Bronchial epithelial cell (primary cell): ENCODE measurements at places on chromosomes 2 and 18. TPM values are rescaled to one million over a fixed set of nuclear protein-coding genes. Genes with fewer than 3 reads are reported as not detected.

Gene BOK
- total RNA-seq: 18.4 and 19.5 TPM in 2 replicates

Gene MC2R
- not detected in 2 replicates for total RNA-seq

Gene LOXHD1
- not detected in 2 replicates for total RNA-seq

Gene OSBPL6
- 5.3 and 11.8 TPM in 2 replicates for total RNA-seq

Gene ARHGAP25
- total RNA-seq: 0.77 and 0.79 TPM in 2 replicates

Gene CPS1
- total RNA-seq: 6.3 and 12.6 TPM in 2 replicates

Gene SCN7A
- not detected in 2 replicates for total RNA-seq

Gene GALNT14
- 9.2 and 12.4 TPM in 2 replicates for total RNA-seq

Gene BMP10
- not detected in 2 replicates for total RNA-seq

Gene ATG4B
- total RNA-seq: 51.3 and 66.6 TPM in 2 replicates

DNA sequence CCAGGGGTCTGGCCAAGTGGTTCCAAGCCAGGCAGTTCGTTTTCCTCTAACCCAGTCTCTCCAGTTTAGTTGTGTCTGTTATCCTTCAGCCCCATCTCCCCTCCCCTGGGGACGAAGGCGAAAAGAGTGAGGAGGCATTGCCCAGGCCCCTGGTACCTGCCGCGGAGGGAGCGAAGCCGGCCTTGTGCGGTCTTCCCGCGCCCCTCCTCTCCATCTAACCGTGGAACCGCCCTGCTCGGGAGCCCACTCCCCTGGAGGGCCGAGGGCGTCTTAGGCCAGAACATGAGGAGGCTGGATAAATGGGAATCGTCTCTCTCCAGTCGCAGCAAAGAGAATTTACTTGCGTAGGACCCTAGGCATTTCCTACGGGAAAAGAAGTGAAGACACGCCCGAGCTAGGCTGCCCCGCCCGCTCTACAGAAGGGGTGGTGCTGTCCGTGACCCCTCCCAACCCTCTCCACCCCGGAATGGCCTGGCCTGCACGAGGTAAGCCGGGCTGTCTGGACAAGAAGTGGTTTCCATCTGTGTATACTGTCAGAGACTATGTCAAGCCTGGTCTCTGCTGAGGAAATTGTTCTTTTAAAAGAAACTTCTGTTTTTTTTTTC lies 156.2 kb downstream of the MIB1 start:
- DNase-seq: no peak

GRCh38 chr2:88199912-88200682 lies 30.0 kb downstream of the THNSL2 start:
- DNase-seq: peak; percentile 27

GRCh38 chr2:133886735-133887675 lies 318.7 kb upstream of the NCKAP5 start:
- DNase-seq: peak; percentile 69

- no peak for DNase-seq
Measured at GRCh38 chr2:121034551-121034950, 250.5 kb downstream of the TFCP2L1 start.

GRCh38 chr2:232103140-232103737 lies 141.7 kb downstream of the DIS3L2 start:
- DNase-seq: peak; percentile 79

DNA sequence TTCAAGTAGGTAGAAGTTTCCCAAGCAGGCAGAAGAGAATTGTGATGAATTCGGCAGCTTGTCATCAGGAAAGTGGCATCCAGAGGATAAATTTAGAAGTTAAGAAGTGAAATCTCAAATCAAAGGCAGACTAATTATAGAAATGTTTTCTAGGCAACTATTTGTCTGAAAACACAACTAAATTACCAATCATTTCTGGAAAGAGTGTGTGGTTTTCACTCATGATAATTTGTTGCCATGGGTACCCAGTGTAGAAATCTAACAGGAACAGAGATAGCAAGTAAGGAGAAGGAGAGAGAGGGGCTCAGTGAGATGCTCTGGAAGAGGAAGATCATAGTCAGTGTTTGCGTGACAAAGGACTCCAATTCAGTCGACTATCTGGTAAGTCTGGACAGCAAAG lies 208.1 kb downstream of the NCKAP5 start:
- DNase-seq: no peak

DNA sequence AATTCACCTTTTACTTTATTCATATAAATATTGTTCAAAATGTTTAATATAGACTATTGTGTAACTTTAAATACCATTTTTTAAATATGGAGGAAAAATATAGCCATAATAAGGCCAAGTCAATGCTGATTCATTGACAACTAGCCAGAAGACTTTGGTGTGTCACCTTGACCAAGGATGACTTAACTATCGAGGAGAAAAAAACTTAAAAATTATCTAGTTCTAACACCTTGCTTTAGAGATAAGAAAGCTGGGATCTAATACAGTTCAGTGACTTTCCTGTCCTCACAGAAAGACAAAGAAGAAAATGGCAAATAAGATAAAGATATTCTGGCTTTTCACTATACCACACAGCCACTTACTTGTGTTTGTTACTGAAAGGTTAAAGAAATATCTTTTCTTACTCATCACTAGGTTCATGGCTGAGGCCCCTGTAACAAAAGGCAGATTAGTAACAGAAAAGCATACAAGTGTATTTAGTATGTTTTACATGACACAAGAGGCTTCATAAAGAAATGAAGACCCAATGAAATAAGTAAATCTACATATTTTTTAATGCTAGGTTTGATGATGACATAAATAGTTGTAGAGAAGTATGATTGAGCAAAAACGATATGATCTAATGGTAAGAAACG lies 65.9 kb upstream of the LRRTM1 start:
- DNase-seq: no peak

GRCh38 chr2:197614532-197614931 lies 60.9 kb downstream of the RFTN2 start:
- DNase-seq: peak; percentile 24

- no peak for DNase-seq
Measured at GRCh38 chr18:37657493-37657892, 91.9 kb upstream of the CELF4 start.

DNA sequence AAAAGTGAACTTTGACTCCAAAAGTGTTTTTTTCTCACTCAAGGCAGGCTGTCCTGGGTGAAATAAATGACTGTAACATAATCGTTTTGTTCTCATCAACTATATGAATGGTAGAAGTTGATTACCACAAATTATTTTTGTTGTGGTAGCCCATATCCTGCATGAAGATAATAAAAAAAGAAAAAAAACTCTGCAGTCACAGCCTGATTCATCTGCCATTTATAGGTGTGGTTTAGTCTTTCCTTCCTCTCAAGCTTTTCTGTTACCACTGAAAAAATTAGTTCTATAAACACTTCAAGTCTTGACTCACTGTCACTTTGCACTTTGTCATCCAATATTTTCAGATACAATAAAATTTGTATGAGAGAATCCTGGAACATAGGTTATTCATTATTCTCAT lies 522.0 kb downstream of the PLCL1 start:
- DNase-seq: no peak

- no peak for DNase-seq
Measured at GRCh38 chr18:79259218-79259617, 136.5 kb upstream of the NFATC1 start.

DNA sequence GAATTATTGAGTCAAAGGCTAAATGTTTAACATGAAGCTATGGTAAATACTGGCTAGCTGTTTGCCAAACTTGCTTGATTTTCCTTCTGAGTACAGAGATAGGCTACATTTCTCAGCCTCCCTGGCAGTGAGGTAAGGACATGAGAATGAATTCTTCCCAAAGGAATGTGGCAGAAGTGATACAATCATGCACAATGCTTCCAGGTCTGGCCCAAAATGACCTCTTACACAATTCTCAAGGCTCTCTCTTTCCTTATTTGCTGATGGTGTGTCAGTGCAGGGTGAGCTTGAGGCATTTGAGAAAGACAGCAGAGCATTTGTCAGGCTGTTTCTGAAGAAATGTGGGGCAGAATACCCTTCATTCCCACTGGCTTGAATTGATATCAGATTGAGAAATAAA lies 95.6 kb upstream of the NABP1 start:
- peak; percentile 97 for DNase-seq

DNA sequence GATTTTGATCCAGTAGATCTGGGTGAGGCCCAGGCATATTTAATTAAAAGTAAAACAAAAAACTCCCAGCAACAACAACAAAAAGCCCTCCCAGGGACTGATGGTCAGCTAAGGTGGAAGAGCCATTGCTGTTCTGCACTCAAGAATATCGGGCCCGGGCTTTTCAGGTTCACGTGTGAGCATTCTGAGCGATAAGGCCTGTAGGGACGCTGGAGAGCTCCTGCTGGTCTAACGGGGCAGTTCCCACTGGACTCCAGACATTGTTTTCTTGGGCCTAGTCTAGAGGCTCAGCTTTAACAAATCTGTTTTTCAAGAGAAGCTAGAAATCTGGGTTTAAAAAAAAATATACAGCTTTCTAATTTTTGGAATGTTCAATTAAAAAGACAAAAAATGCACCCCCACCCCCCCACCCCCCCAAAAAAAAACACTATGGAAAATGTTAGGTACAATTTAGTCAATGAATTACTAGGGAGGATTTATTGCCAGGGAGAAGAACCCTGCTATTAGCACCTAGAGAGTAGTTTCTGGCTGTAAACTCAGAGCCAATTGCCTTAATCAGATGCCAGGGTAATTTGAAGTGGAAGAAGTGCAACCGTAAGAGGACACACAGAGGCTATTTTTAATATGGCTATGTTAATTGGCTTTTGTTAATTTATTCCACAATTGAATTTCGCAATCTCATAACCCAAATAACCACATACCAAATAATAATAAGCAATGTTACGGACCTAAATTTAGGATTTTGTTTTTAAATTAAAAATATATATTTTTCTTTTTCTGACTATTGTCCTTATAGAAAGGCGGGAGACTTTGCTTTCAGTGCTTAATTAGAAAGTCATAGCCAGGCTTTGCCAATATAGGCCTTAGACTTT lies 78.9 kb downstream of the MAP4K4 start:
- DNase-seq: no peak

DNA sequence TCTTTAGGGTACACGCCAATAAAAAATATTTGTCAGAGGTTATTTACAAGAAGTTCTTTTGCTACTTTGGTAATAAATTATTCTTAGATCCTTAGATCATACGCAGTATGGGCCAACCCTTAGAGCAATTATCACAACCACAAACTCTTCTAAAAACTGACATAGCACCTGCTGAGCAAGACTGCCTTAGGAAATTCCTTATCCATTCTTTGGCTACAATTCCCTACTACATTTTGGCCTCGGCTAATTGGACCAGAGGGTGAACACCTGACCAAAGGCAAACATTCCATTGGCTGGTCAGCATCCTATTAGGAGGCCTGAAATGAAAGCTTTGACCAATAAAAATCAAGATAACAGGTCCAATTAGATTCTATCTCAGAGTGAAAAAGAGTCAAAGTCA lies 147.6 kb upstream of the CCDC68 start:
- no peak for DNase-seq

DNA sequence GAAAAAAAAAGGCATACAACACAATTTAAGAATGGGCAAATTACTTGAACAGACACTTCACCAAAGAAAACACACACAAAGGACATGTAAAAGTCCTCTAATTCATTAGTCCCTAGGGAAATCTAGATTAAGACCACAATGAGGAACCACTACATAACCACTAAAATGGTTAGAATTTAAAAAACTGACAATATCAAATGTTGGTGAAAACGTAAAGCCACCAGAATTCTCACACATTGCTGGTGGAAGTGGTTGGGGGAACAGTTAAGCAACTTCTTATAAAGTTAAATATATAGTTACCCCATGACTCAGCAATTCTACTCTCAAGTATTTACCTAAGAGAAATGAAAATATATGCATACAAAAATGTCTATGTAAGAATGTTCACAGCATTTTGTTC lies 11.8 kb downstream of the RTN4 start:
- no peak for DNase-seq
